ENCODE measurements at places on chromosomes 4 and X. TPM values are rescaled to one million over a fixed set of nuclear protein-coding genes. Genes with fewer than 3 reads are reported as not detected.

The CCKAR gene
- 1.0 TPM for total RNA-seq

DNA sequence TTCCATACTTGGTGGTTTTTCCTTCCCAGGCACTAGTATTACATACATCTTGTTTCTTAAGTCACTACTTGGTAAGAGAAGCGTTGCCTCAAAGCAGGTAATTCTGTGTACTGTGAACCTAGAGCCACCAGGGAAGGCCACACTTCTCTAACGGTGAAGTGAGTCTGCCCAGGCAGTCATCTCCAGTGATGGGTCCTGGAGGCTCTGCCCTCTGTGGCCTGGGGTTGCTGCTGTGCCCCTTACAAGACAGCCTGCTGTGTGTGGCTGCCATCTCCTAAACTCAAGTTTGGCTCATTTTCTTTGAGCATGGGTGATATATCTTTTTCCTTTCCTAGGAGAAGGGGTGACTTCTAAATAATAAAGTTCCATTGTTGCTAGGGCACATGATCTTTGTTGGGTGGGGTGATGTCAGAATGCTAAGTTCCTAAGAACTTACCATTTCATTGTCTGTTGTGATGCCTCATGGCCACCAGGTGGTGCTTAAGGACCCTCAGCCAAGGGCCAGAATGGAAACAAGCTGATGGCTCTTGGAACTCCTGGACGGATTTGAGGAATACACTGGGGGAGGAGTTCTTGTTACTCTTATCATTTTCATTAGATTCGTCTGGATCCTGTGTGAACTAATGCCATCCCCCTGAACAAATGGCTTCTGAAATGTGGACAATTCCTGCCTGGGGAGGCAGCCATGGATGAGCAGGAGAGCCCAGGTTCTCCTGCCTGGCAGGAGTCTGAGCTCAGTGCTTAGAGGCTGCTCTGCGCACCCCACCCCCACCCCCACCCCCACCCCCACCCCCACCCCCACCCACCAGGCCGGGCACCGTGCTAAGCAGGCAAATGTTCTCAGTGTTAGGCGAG lies 41.1 kb upstream of the WDR1 start:
- no peaks in the 10 kb centered on the region for H3K27me3 ChIP-seq
- peak; percentile 66 for DNase-seq

DNA sequence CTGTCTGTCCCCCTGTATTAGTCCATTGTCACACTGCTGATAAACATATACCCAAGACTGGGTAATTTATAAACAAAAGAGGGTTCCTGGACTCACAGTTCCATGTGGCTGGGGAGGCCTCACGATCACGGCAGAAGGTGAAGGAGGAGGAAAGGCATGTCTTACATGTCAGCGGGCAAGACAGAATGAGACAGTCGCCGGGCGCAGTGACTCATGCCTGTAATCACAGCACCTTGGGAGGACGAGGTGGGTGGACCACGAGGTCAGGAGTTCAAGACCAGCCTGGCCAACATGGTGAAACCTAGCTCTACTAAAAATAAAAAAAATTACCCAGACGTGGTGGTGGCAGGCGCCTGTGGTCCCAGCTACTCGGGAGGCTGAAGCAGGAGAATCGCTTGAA lies 24.7 kb downstream of the IL3RA start:
- DNase-seq = no peak
- no peak overlapping the region for H3K27ac ChIP-seq
- no peaks in the 10 kb centered on the region for H3K27me3 ChIP-seq
- no peak overlapping the region for H3K4me3 ChIP-seq
- H3K36me3 ChIP-seq = no peaks in the 10 kb centered on the region
- H3K4me1 ChIP-seq = no peaks in the 10 kb centered on the region

GRCh38 chr4:26261405-26261804 lies 59.4 kb upstream of the RBPJ start:
- H3K27me3 ChIP-seq = no peaks in the 10 kb centered on the region
- no peak overlapping the region for H3K27ac ChIP-seq
- DNase-seq = no peak
- H3K36me3 ChIP-seq = no peaks in the 10 kb centered on the region
- no peaks in the 10 kb centered on the region for H3K4me1 ChIP-seq

DNA sequence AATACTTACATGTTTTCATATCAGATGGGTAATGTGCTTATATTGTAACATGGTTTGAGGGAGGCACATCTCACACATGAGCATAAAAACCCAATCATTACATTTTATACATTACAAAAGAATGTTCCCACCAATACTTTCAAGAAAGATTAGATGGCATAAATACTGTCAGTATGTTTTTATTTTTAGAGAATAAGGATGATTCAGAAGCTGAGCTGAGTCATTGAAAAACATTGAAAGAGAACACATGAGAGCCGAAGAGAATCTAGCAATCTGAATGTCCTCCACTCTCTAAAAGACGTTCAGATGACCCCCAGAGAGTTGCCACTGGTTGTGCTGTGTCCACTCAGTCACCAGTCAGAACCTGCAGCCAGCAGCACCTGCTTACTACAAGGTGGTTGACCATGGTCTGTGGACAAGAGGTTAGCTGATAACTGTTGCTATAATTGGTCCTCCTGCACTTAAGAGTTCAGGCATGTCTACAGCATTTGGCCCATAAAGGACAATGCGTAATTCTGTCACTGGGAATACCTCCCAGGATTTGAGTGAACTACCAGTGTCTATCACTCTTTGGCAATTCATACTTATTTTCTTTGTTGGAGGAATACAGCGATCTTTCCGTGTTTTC lies 382.2 kb upstream of the IGFBP7 start:
- no peaks in the 10 kb centered on the region for H3K27me3 ChIP-seq
- DNase-seq = no peak
- no peak overlapping the region for H3K4me3 ChIP-seq

GRCh38 chrX:140477987-140478386 lies 26.9 kb downstream of the SOX3 start:
- no peak overlapping the region for H3K27ac ChIP-seq
- no peaks in the 10 kb centered on the region for H3K4me1 ChIP-seq
- H3K4me3 ChIP-seq = no peak overlapping the region

- H3K4me1 ChIP-seq = no peaks in the 10 kb centered on the region
- no peak overlapping the region for H3K27ac ChIP-seq
- H3K4me3 ChIP-seq = no peak overlapping the region
- no peaks in the 10 kb centered on the region for H3K27me3 ChIP-seq
Observed at GRCh38 chr4:40800064-40800463, 50.3 kb downstream of the NSUN7 start.

- H3K27me3 ChIP-seq = no peaks in the 10 kb centered on the region
- DNase-seq = no peak
- H3K36me3 ChIP-seq = no peaks in the 10 kb centered on the region
- H3K4me3 ChIP-seq = no peak overlapping the region
- peaks cover 14% of the 10 kb centered on the region for H3K4me1 ChIP-seq
Observed at GRCh38 chr4:105712766-105713165, 4.2 kb downstream of the GSTCD start.
